Mammary microvascular endothelial cell (primary cell): ENCODE measurements at places on chromosomes 1 and 21. TPM values are rescaled to one million over a fixed set of nuclear protein-coding genes. Genes with fewer than 3 reads are reported as not detected.

IVL gene
- not detected in 2 replicates for total RNA-seq

RXFP4 gene
- total RNA-seq: not detected in 2 replicates

TFF2 gene
- total RNA-seq: not detected in 2 replicates

PLEKHN1 gene
- total RNA-seq: 0.80 and 1.3 TPM in 2 replicates

DENND4B gene
- 16.9 and 23.9 TPM in 2 replicates for total RNA-seq

FNDC10 gene
- 2.1 and 3.1 TPM in 2 replicates for total RNA-seq

LCE1B gene
- not detected in 2 replicates for total RNA-seq

CD52 gene
- not detected in 2 replicates for total RNA-seq

PTPN22 gene
- total RNA-seq: 3.1 TPM in 2 replicates

MFAP2 gene
- total RNA-seq: 36.8 and 40.6 TPM in 2 replicates

FMO1 gene
- not detected in 2 replicates for total RNA-seq

FABP3 gene
- 3.9 and 9.6 TPM in 2 replicates for total RNA-seq

C1QC gene
- total RNA-seq: not detected in 2 replicates

PKP1 gene
- total RNA-seq: 0.15 TPM in 1 of 2 replicates, not detected in the other

PTPRF gene
- 97.1 and 109 TPM in 2 replicates for total RNA-seq

AXDND1 gene
- 1.8 TPM in 1 of 2 replicates, not detected in the other for total RNA-seq

DMRTA2 gene
- not detected in 2 replicates for total RNA-seq
